Central memory CD8-positive, alpha-beta T cell (primary cell): ENCODE measurements at places on chromosomes 16 and 17.

- no peak for DNase-seq
These were observed 5.1 kb upstream of the NPTX1 start for GRCh38 chr17:80481284-80482057.

- DNase-seq, result no peak
These were observed 26.7 kb upstream of the ERN1 start for GRCh38 chr17:64156670-64157069.

DNA sequence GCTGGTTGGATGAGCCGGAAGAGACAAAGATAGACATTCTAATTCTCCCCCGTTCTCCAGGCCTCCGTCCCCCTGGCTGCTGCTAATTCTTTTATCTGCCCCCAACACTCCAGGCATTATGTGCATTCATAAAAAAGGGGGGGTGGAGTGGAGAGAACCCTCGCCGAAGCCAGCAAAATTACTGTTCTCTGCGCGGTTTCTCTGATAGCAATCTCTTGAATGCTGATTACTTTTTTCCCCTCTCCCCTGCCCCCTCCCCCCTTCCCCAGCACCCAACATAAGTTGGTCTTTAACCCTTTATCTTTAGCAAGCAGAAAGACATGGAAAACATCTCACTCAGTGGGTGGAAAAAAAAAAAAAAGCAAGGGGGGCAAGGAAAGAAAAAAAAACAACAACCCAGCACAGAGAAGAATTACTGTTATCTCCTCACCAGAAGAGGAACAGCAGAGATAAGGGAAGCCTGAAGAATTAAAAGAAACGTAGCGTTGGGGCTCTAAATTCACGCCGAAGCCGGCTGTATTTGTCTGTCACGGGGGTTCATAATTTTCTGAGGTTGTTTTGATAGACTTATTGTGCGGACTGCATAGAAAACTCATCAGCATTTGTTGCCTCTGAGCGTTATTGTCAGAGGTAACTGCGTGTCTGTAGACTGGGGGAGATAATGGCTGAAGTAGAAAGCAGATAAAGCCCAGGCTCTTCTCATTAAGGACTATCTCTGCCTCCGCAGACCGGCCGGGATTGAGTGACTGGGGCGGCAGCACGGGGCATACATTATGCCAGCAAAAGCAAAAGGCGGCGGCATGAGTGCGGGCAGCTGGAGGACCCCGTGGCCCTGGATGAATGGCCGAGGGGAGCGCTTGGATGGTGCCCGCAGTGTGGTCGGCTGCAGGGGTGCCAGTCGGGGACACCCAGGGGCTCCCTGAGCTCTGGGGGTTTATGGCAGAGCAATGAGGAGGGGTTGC is 126.9 kb downstream of the MRM1 start:
- DNase-seq, result no peak

GRCh38 chr16:85914423-85914794 is 15.4 kb downstream of the IRF8 start:
- DNase-seq, result no peak

DNA sequence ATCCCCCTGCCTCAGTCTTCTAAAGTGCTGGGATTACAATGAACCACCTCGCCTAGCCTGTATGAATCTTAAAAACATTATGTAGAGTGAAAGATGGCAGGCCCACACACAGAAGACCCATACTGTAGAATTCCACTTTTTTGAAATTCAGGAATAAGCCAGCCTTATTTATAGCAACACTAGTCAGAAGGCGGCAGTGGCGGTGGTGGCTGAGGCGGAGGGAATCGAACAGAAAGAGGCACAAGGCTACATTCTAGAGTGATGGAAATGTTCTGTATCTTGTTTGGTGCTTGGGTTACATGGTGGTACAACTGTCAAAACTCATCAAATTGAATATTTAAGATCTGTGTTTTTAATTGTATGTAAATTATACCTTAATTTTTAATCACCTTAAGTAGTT is 11.3 kb downstream of the GFOD2 start:
- no peak for DNase-seq

DNA sequence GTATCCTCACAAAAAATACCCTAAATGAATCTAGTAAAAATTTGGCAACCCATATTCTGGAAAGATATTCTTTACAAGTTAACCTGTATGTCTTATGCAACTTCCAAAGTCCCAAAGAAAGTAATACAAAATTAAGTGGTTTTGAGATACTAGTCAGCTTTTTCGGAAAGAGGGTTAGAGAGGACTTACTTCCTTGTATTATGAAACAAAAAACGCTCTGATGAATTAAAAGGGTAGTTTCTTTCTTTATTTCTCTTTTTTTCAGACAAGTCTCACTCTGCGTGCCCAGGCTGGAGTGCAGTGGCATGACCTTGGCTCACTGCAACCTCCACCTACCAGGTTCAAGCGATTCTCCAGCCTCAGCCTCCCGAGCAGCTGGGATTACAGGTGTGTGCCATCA is 51.6 kb downstream of the KANSL1 start:
- no peak for DNase-seq

GRCh38 chr16:56451753-56452689 is 667 bp downstream of the OGFOD1 start:
- DNase-seq, result no peak

DNA sequence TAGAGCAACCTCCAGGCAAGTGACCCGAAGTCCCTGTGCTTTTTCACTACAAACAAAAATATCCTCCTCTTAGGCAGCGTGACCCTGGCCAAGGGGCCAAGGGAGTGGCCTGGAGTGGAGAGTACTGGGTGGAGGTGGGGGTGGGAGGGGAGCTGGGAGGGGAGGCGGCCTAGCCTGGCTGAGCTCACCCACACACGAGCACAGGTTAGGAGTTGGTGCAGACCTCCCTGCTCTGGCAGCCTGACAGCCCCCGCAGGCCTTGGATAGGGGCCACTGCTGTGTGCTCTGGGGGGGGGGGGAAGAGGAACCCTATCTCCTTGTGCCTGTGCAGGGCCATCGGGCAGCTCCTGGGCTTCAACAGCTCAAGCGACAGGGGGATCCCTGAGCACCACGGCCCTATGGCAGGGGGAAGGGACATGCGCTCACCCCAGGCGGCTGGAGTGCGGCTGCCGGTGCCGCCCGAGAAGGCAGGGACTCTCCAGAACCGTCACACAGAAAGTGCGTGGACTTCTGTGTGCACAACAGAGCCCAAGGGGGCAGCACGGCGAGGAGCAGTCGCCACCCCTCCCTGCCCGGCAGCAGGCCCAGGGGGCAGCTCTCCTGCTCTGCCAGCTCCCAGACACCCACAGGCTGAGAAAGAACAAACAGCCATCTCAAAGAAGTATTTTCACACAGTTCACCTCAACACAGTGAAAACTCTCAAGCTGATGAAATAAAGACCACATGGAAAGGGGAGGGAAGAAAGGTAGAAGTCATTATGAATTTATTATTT is 13.3 kb downstream of the SLC16A3 start:
- DNase-seq, result no peak

- no peak for DNase-seq
These were observed 183.0 kb downstream of the PHKB start for GRCh38 chr16:47644166-47644565.
